ENCODE measurements at places on chromosomes 16 and 17.

- DNase-seq = no peak
Measured at GRCh38 chr17:75487351-75488070, 27.8 kb downstream of the CASKIN2 start.

DNA sequence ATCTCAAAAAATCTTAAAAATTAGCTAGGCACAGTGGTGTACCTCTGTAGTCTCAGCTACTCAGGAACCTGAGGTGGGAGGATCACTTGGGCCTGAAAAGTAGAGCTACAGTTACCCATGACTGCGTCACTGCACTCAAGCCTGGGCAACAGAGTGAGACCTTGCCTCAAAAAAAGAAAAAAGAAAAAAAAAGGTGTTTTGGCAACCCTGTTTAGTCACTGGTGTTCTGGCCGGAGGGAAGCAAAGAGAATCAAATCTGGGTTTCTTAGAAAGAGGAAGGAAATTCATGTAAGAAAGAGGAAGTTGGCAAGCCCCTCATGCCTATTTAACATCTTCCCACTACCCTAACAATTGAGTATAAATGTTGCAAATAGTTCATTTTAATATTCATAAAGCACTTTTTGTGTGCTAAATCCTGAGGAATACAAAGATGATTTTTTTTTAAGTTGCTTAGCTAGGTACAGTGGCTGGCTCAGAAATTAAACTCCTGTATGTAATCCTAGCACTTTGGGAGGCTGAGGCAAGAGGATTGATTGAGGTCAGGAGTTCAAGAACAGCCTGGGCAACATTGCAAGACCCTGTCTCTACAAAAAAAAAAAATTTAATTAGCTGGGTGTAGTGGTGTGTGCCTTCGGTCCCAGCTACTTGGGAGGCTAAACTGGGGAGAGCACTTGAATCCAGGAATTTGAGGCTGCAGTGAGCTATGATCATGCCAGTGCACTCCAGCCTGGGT is 6.5 kb upstream of the USP32 start:
- DNase-seq = no peak

- no peak for DNase-seq
Measured at GRCh38 chr17:16937431-16937830, 34.5 kb downstream of the TNFRSF13B start.

DNA sequence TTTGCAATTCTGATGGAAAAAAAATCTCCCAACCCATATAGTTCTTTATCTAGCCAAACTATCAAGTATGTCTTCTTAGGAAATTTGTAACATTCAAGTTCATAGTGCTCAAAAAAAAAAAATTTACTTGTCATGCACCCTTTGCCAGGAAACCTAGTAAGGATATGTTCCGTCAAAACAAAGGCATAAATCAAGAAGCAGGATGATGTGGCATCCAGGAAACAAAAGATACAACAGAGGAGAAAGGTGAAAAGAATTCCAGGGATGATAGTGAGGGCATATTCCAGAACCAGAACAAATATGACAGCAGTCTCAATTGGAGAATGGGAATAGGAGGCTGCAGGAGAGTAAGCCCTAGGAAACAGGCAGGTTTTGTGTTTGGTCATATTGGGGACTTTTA is 104.6 kb downstream of the SPAG9 start:
- DNase-seq = no peak

GRCh38 chr17:10843811-10844210 is 5.9 kb upstream of the PIRT start:
- DNase-seq = no peak

- DNase-seq = no peak
Measured at GRCh38 chr16:57409870-57410587, 5.5 kb downstream of the CCL17 start.

Measured in endothelial cell (in vitro differentiated cells).